ENCODE measurements at places on chromosomes 6 and 20.

- no peak for DNase-seq
These were observed 212.1 kb downstream of the EYA2 start for GRCh38 chr20:47106786-47107185.

GRCh38 chr20:48257833-48258232 is 472.6 kb upstream of the SULF2 start:
- DNase-seq, result no peak

GRCh38 chr6:128346569-128346968 is 173.8 kb downstream of the PTPRK start:
- no peak for DNase-seq

DNA sequence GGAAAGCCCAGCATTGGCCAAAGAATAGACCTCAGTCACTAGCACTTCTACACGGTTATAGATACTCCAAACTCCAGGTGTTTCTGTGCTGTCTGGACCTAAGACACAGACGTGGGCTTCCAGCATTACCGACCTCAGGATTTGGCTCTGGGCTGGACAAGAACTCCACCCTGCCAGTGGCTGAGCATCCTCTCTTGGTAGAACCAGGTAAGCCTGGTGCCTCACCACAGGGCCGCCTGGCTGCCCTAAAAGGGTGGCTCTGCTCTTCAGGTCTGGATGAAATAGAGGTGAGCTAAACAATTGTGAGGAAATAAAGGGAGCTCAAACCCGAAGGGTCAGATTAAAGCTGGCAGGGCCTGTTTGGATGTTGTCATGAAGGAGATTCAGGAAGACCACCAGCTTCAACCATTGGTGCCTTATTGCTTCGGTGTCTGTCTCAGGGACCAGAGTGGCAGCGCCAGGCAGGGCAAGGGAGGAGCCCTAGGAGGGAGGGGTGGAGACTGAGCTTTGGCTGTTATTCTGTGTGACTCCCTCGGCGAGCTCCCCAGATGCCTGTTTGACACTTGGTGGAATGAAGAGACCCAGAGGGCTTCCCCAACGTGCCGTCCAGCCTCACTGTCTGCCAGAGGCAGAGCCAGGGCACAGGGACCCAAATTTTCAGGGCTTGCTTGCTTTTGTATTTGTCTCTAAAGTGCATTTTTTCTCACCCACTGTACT is 8.6 kb downstream of the SYNDIG1 start:
- DNase-seq, result no peak

- DNase-seq, result no peak
These were observed 182.4 kb downstream of the TSHZ2 start for GRCh38 chr20:53154540-53154939.

DNA sequence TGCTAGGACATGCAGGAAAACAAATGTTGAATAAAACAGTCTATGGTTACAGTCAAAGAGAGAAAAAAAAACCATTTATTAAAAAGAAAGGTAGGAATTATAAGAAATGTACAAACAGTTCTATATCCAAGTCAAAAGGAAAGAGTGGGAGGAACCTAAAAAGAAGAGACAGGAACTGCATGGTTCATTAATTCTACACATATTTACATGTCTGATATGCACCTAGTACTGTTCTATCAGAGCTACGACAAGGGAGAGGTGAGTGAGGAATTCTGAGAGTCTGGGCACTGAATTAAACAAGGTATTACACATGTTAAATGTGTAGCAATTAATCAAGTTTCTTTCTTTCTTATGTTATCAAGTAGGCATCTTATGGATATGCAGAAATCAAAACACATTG is 41.9 kb downstream of the SYCP2 start:
- no peak for DNase-seq

DNA sequence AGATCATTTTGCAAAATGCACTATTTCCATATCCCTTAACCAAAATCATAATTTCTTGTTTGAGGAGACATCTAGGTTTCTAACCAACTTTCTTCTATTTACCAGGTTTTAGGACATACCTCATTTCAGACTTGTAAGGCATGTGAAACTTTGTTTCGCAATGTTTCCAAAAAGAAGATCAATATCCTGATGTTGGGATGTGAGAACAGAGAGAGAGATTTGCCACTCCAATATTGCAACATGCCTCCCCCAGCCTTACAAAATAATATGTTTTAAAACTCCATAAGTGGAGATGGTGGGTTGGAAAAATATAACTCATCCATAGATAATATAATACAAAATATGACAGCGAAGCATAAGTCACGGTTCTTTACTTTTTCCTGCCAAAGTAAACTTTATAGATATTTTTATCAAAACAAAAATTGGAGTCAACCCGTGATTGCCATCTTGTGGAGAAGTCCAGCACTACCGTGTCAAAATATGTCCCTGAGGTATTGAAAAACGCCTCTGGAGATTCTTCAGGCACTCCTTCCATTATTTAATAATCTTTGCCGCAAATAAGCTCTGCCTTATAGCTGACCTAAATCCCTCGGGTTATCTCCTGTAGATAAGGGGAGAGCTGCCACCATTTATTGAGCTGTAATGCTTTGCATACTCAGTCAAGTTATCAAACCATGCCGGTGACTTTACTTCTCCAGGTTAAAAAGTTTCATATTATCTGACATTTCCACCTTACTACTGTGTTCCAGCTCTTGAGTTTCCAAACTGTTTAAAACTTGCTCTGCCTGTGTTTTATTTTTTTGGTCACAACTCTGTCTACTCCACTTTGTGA is 534.2 kb downstream of the HACE1 start:
- DNase-seq, result no peak

DNA sequence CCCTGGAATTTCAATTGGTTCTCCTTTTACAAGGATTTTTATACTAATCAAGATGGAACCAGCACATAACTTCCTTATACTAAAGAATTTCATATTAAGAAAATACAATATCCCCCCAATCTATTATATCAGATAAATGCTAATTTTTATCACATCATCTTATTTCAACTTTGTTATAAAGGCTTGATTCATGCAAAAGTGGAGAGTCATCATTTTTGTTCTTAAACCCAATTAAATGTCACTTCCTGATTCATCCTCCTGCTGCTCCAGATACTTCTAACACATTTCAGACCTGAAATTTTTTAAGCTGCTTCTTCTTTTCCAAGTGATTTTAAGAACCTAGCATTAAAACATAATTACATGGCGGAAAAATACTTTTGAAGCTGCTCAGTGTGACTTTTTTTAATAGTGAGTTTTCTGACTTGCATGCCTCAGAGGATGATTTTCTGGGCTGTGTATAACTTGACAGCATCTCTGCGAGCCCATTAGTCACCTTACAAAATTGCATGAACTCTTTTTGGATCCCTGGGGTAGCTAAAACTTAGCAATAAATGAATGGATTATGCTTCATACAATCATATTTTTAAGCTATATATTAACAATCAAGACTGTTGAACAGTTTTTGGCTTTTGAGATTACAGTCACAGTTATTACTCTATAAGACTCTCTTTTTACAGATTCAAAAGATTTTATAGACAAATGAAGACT is 134.1 kb downstream of the ELOVL4 start:
- no peak for DNase-seq

DNA sequence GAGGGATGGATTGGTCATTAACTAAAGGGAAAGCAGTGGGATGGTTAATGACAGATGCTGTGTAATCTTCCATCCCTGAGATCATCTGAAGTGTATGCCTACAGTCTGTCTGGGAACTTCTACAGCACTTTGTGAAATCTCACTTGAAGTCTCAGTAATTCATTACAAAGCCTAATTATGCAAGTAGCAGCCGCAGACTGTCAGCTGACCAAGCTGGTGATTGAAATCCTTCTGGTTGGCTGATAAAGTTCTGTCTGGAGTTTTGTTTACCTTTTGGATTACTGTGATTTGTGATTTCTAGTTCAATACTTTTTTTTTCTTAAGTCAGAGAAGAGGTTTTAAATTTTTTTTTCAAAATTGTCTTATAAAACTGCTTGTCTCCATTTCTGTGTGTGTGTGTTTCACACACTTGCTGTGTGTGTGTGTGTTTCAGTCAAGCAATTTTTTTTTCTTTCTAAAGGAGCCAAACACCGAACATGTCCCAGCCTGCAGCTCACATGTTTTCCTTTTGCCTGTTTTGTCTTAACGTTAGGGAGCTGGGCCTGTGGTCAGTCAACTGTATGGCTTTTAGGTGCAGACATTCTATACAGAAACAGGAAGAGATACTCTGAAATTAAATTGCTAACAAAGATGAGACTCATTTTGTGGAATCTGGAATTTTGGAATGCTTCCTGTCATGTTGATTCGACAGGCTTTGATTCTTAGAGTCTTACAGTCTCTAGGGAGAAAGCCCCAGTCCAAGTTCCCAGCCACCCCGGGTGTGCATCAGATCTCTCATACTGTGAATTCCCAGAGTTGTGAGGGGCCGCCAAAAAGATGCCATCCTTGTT is 28.5 kb upstream of the ADGRF4 start:
- DNase-seq, result no peak

DNA sequence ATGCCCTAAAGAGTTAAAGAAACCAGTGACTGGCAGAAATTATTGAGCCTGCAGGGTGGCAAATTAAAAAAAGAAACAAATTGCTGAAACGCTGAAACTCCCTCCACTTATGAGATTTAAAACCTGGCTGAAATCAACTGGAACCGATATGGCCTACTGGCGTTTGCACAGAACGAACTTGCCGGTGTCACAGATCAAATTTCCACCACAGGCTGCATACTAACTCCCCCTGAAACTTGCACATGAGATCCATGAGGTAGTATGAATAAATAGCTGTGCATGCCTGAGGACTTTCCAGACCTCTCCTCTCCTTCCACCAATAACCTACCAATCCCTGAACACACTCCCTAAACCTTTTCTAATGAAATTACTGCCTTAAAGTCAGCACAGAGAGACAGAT is 150.4 kb downstream of the RNGTT start:
- DNase-seq, result no peak

- DNase-seq, result no peak
These were observed 7.9 kb upstream of the COL12A1 start for GRCh38 chr6:75213732-75214131.

GRCh38 chr6:142534076-142534475 is 232.3 kb downstream of the ADGRG6 start:
- no peak for DNase-seq

- peak; percentile 8 for DNase-seq
These were observed 1.4 kb upstream of the CEP43 start for GRCh38 chr6:166997768-166998255.

GRCh38 chr6:44456070-44456965 is 68.8 kb downstream of the CDC5L start:
- no peak for DNase-seq

DNA sequence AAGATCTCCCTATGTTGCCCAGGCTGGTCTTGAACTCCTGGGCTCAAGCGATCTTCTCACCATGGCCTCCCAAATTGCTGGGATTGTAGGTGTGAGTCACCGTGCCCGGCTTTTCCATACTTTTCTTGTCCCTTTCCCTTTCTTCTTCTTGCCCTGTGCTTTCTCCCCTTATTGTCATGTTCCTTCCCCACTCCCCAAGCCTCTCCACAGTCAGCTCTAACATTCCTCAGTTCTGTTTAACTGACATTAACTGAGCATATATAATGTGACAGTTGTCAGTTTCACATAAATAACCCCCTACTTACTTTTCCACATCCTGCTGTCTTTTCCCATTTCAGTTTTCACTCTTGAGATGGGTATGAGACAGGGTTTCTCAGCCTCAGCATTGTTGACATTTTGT is 9.5 kb upstream of the RNF8 start:
- no peak for DNase-seq

GRCh38 chr20:40471261-40471629 is 217.8 kb downstream of the MAFB start:
- DNase-seq, result no peak

- no peak for DNase-seq
These were observed 101.8 kb downstream of the TNFAIP3 start for GRCh38 chr6:137968901-137969300.

DNA sequence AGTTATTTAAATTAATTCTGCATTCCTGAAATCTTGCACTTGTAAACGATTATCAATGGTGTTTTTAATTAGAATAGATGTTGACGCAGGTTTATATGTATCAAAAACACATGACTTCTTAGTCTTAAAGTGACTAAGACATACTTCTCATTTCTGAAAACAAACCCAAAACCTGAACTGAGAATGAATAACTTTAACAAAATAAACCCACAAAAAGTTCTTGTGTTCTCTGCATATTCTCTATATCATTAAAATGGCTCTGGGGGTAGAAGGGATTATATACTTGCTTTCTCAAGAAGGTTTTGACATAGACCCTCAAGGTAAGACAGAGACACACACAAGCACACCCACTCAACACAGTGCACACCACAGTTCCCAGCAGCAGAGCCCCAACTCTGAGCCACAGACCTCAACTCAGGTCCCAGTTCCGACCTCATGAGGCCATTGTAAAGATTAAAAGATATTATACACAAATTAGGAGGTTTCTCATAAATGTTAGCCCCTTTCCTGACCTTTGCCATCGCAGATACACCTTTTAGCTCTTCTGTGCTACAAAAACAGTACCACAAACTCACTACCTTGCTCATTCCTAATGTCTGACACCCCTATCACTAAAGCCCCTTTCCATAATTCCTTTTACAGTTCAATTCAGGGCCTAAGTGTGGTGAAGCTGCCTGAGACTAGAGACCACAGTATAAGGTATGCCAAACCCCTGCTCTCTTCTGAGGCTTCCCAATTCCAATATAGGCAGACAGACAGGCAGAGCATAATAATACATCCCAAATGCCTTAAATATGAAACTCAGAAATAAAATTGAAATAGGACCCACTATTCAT is 267.8 kb downstream of the PTPRK start:
- DNase-seq, result no peak

All from GOT3 (cell line).